ENCODE measurements at places on chromosomes 12 and 14. TPM values are rescaled to one million over a fixed set of nuclear protein-coding genes. Genes with fewer than 3 reads are reported as not detected.

Gene CLEC2D
- 6.6 TPM for total RNA-seq

Gene CLEC6A
- not detected for total RNA-seq

Gene TSPAN19
- not detected for total RNA-seq

Gene TOX4
- total RNA-seq: 25.6 TPM

Gene RPS26
- total RNA-seq: 451 TPM

DNA sequence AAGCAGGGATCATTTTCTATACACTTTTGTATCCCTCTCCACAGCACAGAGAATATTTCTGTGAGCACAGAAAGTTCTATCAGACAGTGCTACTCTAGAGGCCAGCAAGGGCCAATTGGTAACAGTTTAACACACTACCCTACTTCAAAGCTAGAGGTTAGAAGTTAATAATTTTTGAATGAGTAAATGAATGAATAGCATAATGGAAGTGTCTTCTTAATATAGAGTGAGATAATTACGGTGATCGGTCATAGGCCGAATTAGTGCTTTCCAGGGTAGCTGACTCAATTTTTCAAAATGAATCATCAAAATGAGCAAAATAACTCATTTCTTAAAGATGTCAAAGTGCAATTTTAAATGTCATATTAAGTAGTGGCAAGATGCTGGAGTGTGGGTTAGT, 67.0 kb upstream of the CCDC198 start:
- no peak for DNase-seq

DNA sequence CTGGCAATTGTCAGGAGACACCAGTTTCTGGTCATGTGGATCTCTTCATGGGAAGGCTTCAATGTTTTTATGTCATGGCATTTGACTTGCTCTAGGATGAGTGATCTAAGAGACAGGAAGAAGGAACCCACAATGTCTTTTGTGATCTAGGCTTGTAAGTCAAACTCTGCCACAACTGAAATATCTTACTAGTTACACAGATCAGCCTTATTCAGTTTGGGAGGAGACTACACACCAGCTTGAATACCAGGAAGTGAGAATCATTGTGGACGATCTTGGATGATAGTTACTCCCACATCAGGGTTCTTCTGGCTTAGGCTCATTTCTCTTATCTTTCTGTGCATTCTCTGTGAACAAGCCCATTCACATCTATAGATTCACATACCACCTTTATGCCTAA, 236.2 kb upstream of the FBXO33 start:
- no peak for DNase-seq

DNA sequence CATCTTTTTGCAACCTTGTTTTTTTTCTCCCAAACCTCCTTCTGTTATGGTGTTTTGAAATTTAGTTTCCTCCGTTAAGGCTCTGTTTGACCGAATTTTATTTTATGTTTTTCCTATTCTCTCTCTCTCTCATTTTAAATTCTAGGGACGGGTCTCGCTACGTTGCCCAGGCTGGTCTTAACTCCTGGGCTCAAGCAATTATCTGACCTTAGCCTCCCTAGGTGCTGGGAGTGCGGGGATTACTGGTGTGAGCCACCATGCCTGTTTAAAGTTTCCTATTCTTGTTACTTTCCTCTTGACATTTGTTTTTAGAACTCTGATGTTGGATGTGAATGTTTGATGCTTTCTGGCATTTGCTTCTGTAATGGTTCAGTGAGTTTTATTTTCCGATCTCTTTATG, 1.0 kb downstream of the ZC3H14 start:
- DNase-seq: no peak

DNA sequence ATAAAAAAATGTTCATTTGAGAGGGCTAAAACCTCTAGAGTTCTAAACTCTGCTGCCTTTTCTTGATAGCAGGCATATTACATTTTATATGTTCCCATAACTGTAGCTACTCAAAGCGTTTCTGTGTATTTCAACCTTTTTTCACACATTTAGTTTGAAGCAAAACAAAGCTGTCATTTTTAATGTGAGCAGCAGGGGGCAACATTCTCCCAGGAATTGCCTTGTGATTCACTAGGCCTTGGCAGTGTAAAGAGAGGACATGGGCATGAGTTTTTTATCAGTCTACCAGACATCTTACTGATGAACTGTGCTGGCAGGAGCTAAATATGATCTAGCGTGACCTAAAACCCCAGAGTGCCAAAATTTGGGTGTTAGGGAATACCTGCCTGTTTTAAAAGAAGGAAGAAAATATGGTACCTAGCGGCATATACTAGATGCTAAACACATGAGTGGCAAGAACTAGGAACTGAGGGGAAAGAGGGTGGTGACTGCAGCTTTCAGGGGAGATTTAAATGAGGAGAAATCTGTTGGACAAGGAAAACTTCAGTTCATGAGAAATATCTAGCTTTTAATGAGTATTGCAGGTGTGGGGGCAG, 65.3 kb downstream of the IFT43 start:
- DNase-seq: peak; percentile 75

DNA sequence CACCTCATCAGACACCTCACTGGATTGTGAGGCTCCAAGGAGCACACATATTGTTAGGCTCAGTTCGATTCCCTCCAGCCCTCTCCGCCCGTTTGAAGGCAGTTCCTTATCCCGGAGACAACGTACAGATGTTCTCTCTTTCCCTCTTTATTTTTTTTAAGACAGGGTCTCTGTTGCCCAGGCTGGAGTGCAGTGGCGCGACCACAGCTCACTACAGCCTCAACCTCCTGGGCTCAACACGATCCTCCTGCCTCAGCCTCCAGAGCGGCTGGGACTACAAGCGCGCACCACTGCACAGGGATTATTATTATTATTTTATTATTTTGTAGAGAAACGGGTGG, 718 bp upstream of the TROAP start:
- no peak for DNase-seq

All from myocyte (in vitro differentiated cells).